ENCODE measurements at places on chromosomes 2 and 18.

DNA sequence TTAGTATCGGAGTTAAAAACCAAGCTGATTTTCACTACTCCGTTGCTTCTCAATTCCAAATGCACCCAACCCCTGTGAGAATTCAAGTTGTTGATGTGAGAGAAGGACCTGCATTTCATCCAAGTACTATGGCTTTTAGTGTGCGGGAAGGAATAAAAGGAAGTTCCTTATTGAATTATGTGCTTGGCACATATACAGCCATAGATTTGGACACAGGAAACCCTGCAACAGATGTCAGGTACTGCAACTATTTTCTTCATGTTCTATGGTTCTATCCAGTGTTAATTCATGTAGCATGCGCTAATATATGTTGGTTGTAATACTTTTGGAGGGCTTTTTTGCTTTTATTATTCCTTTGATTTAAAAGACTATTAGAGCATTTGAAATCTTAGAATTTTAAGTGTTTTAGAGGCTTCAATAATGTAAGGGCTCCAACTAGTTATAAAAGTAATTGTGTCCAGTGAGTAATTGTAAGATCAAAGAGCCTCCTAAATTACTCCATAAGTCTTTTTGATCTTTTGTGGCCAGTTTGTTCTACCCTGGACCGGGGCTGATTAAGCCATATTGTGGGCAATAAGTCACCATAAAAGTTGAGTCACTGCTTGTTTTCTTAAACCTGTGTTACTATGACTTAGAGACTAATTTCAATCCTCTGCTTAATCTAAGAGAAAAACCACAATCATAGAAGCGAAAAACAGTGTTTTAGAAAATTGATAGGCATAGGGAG, 22.9 kb downstream of the DSG4 start:
- H3K27ac ChIP-seq: no peak overlapping the region
- no peak overlapping the region for H3K4me3 ChIP-seq
- no peaks in the 10 kb centered on the region for H3K36me3 ChIP-seq
- no peaks in the 10 kb centered on the region for H3K27me3 ChIP-seq
- DNase-seq: no peak
- no peaks in the 10 kb centered on the region for H3K4me1 ChIP-seq

DNA sequence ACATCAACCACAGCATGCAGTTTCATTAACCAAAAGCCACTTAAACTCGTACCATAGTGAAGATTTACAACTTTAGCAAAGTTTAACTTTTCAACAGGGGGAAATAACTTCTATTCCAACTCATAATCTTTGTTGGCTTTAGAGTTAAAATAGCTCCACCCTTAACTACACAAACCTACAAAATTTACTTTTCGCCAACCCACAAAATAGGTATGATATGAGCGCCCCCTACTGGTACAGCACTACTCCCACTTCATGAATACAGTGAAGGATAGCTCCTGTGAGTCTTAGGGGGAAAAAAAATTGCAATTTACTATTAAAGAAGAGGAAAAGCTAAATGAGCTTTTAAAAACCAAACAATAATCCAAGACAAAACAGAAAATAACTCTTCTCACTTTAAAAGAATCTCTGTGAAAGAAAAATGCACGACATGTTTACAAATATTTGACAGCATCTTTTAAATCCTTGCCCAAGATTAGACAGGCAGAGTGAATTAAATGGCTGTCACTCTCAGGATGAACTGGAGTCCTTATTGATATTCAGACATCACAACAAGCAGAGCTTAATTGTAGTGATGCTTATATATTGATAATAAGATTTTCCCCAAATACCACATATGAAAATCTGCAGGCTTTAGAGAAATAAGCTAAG, 32.2 kb downstream of the TMEFF2 start:
- no peak overlapping the region for H3K4me3 ChIP-seq
- H3K4me1 ChIP-seq: no peaks in the 10 kb centered on the region
- H3K27me3 ChIP-seq: no peaks in the 10 kb centered on the region
- DNase-seq: peak; percentile 39
- no peak overlapping the region for H3K27ac ChIP-seq

GRCh38 chr2:25567406-25567805, 106.0 kb downstream of the DTNB start:
- no peaks in the 10 kb centered on the region for H3K4me1 ChIP-seq
- H3K27me3 ChIP-seq: no peaks in the 10 kb centered on the region
- H3K4me3 ChIP-seq: no peak overlapping the region

- H3K4me3 ChIP-seq: no peak overlapping the region
- no peak for DNase-seq
- H3K36me3 ChIP-seq: no peaks in the 10 kb centered on the region
- H3K4me1 ChIP-seq: no peaks in the 10 kb centered on the region
- no peaks in the 10 kb centered on the region for H3K27me3 ChIP-seq
Observed at GRCh38 chr2:212791569-212791968, 253.0 kb upstream of the ERBB4 start.

GRCh38 chr18:65620076-65620696, 130.6 kb upstream of the CDH7 start:
- no peak for DNase-seq
- H3K36me3 ChIP-seq: no peaks in the 10 kb centered on the region
- no peak overlapping the region for H3K4me3 ChIP-seq
- no peaks in the 10 kb centered on the region for H3K4me1 ChIP-seq
- no peaks in the 10 kb centered on the region for H3K27me3 ChIP-seq

DNA sequence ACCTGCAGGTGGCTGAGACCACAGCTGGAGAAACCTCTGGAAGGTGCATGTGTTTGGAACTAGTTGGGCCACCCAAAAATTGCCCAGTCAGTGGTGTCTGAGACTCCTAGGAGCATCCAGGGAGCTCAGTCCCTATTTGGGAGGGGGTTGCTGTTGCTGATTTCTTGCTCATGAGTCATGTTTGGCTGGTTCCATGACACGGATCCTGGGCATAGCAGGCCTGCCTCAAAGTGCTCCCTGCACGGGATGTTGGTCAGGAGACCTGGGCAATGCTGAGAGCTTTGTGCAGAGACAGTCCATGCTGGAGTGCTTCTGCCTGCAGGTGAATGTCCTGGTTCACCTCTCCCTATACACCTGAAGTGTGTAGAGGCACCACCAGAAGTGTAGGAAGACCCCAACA, 194.2 kb downstream of the GLI2 start:
- H3K4me3 ChIP-seq: no peak overlapping the region
- DNase-seq: no peak
- no peaks in the 10 kb centered on the region for H3K27me3 ChIP-seq
- no peak overlapping the region for H3K27ac ChIP-seq
- H3K4me1 ChIP-seq: no peaks in the 10 kb centered on the region
- H3K36me3 ChIP-seq: peaks cover 44% of the 10 kb centered on the region

GRCh38 chr18:23450022-23450421, 3.1 kb upstream of the RIOK3 start:
- DNase-seq: no peak
- no peaks in the 10 kb centered on the region for H3K27me3 ChIP-seq
- no peaks in the 10 kb centered on the region for H3K4me1 ChIP-seq
- H3K4me3 ChIP-seq: no peak overlapping the region

- peak; percentile 81 for DNase-seq
- no peak within 1 kb of the TSS for H3K27ac ChIP-seq
- peaks cover 3% of the 10 kb centered on the region for H3K4me1 ChIP-seq
- peaks cover 23% of the 10 kb centered on the region for H3K36me3 ChIP-seq
- H3K27me3 ChIP-seq: peaks cover 21% of the 10 kb centered on the region
Observed at GRCh38 chr2:219252900-219253752, at the start of gene TUBA4B. Gene TUBA4B, plus strand, starts transcription at chr2:219253243. Its CDS starts 165 bp downstream, at chr2:219253408.

DNA sequence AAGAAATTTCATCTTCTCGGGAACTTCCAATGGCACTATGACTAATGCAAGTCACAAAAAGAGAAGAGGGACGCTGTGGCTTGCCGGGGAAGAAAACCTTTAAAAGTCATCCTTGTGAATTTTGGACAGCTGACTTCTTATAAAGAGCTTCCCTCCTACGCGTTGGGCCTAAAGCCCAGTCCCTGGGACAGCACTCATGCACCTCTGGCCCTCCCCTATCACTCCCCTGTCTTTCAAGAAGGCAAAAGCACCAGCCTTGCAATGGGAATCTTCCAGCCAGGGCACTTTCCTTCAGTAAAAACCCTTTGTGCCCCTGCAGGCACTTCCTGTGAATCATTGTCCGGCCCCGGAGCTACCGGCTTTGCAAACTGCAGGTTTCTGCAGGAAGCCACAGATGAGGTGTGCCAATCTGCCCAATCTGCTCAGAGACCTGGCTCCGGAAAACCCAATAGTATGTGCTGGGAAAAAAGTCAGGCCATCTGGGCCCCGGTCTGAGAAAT, 7.1 kb downstream of the MREG start:
- H3K4me1 ChIP-seq: peaks cover 14% of the 10 kb centered on the region
- no peak overlapping the region for H3K27ac ChIP-seq
- no peaks in the 10 kb centered on the region for H3K36me3 ChIP-seq
- H3K4me3 ChIP-seq: no peak overlapping the region
- peak; percentile 85 for DNase-seq
- H3K27me3 ChIP-seq: no peaks in the 10 kb centered on the region

DNA sequence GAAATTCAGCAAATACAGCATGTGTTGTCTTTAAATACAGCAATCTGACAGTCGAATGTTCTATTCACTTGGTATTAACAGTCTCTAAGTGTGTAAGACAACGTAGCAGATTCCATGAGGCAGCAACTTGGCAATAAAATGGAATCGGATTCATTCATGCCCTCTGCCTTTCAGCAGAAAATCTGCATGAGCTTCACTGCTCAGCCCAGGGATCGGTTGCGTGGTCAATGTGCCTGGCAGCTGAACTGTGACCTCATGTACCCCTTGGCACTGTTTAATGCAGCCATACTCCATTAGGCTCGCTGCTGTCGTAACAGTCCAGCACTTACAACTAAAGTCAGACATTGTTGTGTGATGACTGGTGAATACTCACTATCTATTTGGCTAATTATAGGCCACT, 17.7 kb upstream of the RGPD4 start:
- no peaks in the 10 kb centered on the region for H3K36me3 ChIP-seq
- H3K27ac ChIP-seq: no peak overlapping the region
- H3K27me3 ChIP-seq: no peaks in the 10 kb centered on the region
- peaks cover 8% of the 10 kb centered on the region for H3K4me1 ChIP-seq
- DNase-seq: no peak

- H3K27ac ChIP-seq: no peak overlapping the region
- peak overlapping the region; percentile 14 for H3K4me3 ChIP-seq
- DNase-seq: peak; percentile 65
- peaks cover 4% of the 10 kb centered on the region for H3K4me1 ChIP-seq
Observed at GRCh38 chr18:62610701-62611411, 88.0 kb downstream of the ZCCHC2 start.

DNA sequence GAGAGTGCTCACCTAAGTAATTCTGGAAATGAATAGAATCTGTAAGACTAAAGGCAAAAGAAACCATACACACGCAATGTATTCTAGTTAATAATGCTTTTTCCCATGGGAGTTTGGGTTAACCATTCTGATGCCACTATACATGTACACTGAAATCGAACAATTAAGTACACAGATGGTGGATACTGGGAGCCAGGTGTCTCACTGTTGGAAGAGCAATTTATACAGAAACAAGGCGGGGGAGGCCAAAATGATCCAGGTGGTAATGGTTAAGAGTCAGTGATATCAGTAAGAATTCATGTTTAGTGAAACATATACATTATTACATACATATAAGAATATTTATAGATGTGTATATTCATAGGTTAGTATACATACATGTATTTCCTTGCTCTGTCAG, 67.2 kb downstream of the TMEM131 start:
- no peaks in the 10 kb centered on the region for H3K4me1 ChIP-seq
- H3K36me3 ChIP-seq: no peaks in the 10 kb centered on the region
- DNase-seq: no peak
